T-helper 2 cell (primary cell): ENCODE measurements at places on chromosomes 6 and 20.

DNA sequence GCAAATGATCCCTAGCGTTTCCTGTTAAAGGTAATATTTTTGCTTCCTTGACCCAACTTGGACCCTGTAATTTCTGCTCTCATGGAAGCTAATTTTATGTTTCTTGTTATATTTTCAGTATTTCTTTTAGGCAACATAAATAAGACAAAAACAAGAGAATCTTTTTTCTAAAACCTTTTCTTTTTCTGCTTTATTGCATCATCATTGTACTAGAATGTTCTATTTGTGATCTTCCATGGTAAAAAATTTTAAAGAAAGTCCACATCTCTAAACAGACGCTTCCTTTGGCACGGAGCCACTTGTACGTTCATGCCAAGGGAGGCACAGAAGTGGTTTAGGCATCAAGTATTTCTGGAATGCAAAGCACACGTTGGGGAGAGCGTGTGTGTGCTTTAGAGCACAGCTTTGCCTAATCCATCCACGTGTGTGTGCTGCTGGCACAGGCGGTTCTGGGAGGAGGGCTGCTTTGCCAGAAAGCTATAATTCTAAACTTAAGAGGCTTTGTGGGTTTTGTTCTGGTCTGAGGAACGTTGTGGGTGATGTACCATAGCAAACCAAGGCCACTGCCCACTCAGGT lies 98.3 kb downstream of the SASH1 start:
- no peak for DNase-seq

DNA sequence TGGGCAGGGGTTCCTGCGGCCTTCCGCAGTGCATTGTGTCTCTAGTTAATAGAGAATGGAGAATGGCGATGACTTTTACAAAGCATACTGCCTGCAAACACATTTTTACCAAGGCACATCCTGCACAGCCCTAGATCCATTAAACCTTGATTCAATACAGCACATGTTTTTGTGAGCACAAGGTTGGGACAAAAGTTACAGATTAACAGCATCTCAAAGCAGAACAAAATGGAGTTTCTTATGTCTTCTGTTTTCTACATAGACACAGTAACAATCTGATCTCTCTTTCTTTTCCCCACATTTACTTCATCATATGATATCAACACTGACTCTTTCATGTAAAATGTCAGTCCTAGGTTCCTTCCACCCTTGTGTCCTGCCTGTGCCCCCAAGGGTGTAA lies 63.5 kb downstream of the GCNT2 start:
- DNase-seq = no peak

- DNase-seq = no peak
These were observed 519.2 kb upstream of the NOX3 start for GRCh38 chr6:155974811-155975323.

DNA sequence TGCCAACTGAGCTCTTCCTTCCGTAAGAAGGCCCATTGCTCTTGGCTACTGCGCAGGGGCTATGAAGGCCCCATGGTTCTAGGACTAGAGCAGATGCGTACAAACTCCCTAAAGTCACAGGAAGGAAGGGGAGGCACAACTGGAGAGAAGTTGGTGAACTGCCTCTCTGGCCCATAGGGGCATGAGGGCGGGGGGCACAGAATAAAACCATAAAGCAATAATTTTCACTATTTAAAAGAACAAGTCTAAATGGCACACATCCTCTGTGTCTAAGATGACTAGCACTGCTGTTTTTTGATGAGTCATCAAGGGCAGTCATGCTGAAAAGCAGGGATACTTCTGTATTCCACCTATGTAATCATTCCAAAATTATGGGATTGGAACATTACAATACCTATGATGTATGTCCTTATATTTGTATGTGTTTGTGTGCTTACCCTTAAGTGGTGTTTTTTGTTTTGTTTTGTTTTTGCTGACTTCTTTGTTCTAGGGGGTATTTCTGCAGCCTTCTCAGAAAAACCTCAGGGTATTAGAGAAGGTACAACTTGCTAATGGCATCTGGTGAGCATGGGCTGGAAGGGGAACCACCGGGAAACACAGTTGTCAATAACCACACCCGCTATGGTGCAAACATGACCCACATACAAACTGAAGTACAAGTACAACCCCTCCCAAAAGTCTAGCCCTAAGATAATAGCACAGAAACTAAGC lies 36.9 kb downstream of the B4GALT5 start:
- DNase-seq = no peak

DNA sequence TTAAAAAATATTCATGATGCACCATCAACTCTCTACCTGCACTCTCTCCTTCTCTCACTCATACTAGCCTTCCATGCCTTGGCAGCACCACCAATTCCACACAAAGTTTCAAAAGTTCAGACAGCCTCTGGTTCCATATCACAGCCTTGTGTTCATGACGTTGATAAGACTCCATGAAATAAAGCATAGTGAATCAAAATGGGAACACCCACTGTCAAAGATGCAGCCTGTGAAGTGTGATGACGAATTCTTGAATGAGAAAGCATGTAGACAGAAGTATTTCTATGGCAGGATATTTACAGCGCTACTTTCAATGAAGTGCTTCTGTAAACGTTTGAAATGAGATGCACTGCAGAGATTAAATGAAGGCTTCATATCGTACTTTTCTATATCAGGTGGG lies 77.3 kb upstream of the FERMT1 start:
- no peak for DNase-seq

DNA sequence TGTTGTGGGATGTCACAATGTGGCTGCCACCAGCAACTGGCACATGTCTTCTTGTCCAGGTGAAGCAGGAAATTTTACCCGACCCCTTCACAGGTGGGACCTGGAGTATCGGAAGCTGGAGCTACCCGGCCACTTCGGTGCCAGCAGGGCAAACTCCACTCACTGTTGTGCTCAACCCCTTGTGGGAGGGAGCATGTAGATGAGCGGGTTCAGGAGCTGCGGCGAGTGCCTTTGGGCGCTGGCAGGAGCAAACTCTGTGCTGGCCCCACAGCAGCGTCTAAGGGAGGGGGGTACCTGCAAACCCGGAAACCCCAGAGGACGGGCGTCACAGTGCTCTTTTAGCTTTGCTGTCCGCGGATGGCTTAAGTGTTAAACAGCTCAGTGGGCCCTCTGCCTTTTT lies 20.7 kb upstream of the SULF2 start:
- no peak for DNase-seq

DNA sequence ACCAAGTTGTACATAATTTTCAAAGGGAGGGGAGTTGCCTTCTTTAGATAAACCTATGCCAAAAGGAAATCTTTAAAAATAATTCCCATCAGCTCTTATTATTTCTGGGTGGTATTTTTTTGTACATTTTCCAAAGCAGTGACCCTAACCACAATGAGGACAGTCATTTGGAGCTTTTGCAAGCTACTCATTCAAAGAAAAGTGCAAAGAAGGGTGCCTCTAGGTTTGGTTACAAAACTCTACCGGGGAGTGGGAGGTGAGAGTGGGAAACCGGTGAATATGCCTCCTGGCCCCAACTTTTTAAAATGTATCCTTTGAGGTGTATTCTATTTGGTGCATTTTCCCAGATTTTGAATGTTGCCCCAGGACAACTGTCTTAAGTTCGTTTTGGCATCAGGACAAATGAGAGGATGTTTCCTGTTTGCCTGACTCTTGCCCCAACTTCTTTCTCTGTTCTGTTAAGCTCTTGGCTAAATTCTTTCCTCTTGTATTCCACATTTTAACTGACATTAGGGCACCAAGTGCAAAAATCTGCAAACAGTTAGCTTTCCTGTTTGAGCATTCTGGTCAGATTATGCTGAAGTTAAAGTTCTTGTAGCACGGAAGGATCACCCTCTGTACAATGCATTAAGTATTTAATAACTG lies 78.9 kb downstream of the SLX4IP start:
- DNase-seq = no peak

DNA sequence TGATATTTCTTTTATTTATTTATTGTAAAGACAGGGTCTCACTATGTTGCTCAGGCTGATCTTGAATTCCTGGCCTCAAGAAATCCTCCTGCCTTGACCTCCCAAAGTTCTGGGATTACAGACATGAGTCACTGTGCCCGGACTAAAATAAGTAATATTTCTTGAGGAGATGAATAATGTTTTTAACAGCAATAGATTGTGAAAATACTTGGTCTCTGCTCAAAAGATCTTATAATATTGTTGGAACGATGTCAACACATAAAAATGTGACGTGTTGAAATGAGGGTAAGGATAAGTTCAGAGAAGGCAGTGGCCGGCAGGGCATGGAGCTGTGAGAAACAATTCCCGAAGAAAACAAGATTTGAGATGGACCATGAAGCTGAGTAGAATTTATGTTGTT lies 178.7 kb downstream of the GJA1 start:
- DNase-seq = no peak

DNA sequence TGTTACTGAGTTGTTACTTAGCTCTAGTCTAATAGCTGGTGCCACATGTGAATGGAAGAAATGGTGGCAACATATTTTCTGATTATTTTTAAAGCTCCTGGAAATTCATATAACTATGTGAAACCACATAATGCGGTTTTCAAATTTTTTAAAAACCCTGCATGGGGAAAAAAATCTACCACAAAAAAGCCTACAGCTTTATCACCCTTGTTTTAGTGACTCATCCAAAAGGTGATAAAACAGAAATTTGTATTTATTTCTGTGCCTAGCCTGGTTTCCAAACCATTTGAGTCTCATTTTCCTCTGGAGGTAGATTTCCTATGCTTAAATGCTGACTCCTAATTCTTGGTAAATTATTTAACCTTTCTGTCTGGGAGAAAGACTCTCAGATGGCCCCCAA lies 5.4 kb upstream of the FBXO30 start:
- no peak for DNase-seq

GRCh38 chr20:60528141-60528540 lies 569.9 kb downstream of the CDH26 start:
- no peak for DNase-seq

- DNase-seq = no peak
These were observed 68.2 kb downstream of the MTFR2 start for GRCh38 chr6:136181861-136182260.

DNA sequence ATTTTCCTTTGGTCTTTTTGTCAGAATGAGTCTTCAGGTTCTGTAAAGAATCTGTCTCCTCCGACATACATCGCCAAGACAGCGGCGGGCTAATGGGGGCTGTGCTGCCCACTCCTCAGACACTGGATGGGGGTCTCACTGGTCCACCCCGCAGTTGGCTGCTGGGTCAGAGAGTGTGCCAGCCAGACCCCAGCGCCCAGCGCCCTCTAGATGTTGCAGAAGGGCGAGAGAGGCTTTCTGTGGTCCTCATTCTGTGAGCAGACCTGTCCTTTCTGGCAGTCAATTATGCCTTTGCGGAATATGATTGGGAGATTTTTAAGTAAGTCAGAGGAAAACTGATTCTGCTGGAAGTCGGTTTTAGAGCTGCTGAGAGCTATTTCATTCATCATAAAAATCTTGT lies 7.8 kb upstream of the CCR6 start:
- no peak for DNase-seq

DNA sequence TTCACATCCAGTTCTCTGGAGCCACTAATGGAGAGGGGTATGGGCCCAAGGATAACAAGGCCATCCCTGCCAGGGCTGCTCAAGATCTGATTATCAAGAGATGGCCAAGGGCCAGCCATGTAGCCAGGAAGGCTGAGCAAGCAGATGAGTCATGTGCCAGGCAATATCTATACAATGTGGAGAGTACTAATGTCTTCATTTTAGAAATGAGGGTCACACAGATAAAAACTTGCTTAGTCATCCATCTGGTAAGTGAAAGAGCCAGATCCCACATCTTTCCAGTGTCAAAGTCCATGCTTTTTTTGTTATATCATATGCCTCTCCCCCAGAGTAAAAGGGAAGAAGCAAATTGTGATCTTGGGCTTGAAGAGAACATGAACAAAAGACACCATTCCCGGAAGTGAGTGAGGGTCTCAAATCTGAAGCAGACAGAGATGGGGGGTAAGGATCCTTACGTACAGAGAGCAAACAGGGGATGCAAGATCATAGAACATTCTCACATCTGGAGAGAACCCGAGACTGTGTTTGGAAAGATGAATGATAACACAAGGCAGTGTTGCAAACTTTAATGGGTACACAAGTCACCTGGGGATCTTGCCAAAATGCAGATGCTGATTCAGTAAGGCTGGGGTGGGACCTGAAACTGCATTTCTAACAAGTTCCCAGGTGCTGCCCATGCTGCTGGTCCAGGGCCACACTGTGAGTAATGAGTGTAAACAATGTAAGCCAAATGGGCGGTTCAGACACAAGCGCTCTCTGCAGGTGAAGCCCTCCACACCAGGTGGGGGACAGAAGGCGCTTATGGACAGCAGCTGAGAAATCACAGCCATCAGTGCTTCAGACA lies 20.0 kb upstream of the GSTA3 start:
- DNase-seq = no peak
